CD4-positive, alpha-beta T cell (primary cell): ENCODE measurements at places on chromosomes 4 and X.
A peak's percentile ranks its signal among the peaks of the same experiment; 100 is the strongest.

DNA sequence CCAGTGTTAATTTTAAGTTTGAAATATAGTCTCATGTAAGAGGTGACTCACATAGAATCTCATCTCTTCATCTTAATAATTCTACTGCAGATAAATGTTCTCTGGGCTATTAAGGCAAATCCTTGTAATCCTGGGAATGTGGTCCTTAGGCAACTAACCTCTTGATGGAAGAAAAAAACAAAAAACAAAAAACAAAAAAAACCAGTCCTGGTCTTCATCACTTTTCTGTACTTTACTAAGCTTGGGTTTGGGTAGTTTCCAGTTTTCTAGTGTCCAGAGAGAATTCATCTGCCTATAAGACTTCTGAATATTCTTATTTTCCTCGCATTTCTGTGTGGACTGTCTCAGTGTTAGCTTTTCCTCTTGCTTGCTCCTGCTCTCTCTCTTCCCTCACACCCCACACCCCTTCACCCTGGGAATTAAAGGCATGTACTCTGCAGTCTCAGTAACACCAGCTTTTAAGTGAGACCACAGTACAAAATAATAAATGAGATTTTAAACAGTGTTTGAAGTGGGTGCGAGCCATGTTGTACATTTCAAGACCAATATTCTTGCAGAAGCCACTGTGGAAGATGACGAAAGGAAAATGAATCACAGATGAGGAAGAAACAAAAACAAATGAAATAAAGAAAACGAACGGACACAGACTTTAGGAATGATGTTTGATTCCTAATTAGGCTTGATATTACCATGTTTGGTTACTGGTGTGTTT is 51.7 kb downstream of the HAND2 start:
- DNase-seq: no peak

DNA sequence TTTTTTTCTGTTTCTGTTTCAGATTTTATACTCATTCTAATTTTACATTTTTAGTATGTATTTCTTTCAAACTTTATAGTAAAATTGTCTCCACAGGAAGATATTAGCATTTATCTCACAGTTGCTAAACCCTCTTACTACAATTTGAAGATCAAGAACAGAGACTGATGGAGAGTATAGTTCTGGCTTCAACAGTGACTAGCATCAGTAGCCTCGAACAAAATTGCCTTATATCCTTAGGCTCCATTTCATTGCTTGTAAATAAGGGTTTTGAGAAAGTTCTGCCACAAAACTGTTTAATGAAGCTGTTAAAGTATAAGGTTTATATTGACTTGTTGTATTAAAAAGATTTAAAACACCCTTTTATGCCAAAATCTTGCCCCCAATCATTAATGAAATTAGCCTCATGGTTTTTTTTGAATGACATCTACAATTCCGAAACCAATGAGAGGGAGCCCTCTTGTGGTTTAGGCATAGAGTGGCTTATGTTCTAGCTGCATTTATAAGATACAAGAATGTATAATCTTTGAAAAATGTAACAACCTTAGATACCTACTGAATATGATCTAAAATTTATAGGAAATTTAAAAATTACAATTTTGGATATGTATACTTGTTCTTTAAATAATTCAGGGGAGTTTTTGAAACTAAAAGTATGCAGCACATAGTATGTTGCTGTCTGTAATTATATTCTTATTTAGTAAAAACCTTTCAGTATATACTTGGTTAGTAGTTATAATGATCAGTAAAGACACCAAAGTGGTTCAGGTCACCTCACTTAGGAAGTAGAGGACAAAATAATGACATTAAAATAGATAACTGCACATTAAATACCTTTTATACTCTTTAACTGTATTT is 109.8 kb upstream of the HPGD start:
- no peak for DNase-seq

- DNase-seq: no peak
Observed at GRCh38 chr4:33054656-33055196, 2334.6 kb downstream of the PCDH7 start.

- no peak for DNase-seq
Observed at GRCh38 chr4:123821861-123822260, 425.3 kb downstream of the SPRY1 start.

DNA sequence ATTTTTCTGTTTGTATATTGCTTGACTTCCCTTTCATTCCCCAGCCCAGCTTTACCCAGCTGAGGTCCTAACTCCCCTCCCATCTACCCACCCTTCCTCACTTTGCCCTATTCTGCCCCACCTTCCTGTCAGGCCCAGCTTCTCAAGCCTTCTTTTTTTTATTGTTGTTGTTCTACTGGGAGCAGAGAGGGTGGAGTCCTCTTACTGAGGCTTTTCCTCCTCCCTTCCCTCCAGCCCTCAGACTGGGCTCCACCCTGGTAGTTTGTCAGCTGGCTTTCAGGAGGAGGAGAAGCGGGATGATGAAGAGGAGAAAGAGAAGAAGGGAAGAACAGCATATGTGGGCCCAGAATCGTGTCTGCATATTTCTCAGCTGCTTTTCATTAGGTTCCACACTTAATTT is 3.2 kb upstream of the KLF8 start:
- DNase-seq: no peak

DNA sequence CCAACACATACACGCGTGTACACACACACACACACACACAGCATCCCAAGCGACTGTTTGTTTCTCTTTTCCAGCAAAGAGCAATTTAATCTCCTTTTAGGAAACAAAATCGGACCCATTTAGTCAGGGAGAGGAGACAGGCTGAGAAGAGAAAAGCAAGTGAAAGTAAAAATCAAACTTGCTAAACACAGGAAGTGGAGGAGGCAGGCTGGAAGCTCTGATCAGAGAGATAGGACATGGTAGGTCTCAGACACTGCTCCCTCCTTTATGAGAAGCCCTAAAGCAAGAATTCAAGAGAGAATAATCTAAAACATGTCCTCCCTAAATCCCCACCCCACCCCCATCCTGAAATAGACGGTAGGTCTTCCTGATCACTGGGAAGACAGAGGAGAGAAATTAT is 62.3 kb downstream of the GPC3 start:
- peak; percentile 39 for DNase-seq

GRCh38 chr4:8205749-8206611 is 6.9 kb downstream of the SH3TC1 start:
- DNase-seq: no peak

GRCh38 chr4:167885071-167885470 is 207.3 kb upstream of the ANXA10 start:
- DNase-seq: no peak

- DNase-seq: no peak
Observed at GRCh38 chr4:187995322-187996207, at the start of gene ZFP42. TSS of gene ZFP42 (plus strand) at chr4:187995771. CDS start at chr4:188002808, 7,037 bp downstream.

- DNase-seq: no peak
Observed at GRCh38 chrX:104566681-104567501, 892 bp downstream of the IL1RAPL2 start.

DNA sequence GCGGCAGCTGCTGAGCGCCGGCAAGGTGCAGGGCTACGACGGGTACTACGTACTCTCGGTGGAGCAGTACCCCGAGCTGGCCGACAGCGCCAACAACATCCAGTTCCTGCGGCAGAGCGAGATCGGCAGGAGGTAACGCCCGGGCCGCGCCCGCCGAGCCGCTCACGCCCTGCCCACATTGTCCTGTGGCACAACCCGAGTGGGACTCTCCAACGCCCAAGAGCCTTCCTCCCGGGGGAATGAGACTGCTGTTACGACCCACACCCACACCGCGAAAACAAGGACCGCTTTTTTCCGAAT is 117.0 kb downstream of the DCTD start:
- no peak for DNase-seq

GRCh38 chr4:159352609-159353008 is 249.7 kb downstream of the RAPGEF2 start:
- DNase-seq: no peak

DNA sequence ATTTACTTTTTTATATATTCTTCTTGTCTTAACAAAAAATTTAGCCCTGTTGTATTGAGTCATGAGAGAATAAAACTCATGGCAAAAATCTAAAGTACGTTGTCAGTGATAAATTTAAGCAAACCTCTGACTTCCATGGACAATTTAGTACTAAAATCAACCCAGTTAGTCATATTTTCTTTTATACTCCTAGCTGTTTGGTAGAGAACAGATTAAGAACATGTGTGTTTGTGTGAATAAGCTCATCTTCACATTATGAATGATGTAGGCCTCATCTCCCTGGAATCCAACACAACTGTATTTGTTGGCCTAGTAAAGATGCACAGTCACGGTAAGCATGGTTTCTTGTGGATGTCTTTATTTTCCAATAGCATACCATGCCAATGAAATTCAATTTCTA is 40.8 kb upstream of the FAM47B start:
- DNase-seq: no peak

GRCh38 chr4:102339018-102339417 is 6.3 kb downstream of the SLC39A8 start:
- DNase-seq: no peak

DNA sequence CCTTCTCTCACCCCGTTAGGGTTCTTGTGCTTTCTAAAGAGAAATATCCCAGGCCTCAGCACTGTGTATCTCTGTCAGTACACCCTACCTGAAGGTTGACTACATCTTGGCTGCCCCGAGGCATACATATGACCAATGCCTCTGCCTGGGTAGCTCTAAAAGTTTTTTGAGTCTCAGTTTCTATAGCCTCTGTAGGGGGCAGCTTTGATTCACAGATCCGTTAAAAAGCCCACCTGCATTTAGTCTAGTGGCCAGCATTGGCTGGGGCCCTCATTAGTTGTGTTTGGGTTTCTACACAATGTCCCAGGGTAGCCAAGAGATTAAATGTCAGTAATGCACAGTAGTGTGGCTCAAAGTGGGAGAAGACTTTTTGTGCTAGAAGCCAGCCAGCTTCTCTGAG is 151.1 kb downstream of the CFAP299 start:
- DNase-seq: no peak

DNA sequence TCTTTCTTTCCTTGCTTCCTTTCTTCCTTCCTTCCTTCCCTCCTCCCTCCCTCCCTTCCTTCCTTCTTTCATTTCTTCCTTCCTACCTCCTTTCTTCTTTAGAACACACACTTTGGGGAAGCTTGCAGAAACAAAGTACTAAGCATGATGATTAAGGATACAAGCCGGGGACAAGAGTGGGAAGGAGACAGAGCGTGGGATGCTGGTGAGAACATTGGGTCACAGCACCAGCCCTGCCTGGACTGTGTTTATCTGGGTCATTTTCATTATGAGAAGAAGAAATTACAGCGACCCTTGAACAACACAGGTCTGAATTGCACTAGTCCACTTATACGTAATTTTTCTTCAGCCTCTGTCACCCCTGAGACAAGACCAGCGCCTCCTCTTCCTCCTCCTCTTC is 169.3 kb upstream of the TBL1X start:
- DNase-seq: no peak

DNA sequence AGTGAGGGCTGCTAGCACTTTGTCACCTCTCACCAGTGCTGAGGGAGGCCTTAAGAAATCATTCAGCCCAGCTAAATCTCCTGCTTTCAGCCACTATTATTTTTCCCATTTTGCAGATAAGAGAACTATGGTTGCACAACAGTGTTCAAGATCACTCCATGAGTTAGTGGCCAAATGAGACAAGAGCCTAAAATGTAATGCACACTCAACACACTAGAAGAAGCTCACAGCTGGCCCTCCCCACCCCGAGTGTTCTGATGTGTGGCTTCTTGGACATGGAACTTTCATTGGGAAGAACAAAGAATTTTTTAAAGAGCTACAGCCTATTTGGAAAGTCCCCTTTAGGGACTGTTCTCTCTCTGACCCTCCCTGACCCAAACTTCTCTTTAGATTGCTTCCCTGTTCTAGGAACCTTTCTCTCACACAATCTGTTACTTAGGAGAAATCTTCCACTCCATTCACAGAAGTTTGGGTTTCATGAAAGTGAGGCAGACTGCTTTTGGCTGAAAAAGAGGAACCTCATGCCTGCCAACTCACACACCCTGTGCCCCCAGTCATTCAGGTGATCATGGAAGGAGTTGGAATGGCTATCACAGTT is 44.0 kb upstream of the CT47C1 start:
- no peak for DNase-seq

- DNase-seq: no peak
Observed at GRCh38 chr4:183906739-183907651, 1.9 kb downstream of the STOX2 start.

DNA sequence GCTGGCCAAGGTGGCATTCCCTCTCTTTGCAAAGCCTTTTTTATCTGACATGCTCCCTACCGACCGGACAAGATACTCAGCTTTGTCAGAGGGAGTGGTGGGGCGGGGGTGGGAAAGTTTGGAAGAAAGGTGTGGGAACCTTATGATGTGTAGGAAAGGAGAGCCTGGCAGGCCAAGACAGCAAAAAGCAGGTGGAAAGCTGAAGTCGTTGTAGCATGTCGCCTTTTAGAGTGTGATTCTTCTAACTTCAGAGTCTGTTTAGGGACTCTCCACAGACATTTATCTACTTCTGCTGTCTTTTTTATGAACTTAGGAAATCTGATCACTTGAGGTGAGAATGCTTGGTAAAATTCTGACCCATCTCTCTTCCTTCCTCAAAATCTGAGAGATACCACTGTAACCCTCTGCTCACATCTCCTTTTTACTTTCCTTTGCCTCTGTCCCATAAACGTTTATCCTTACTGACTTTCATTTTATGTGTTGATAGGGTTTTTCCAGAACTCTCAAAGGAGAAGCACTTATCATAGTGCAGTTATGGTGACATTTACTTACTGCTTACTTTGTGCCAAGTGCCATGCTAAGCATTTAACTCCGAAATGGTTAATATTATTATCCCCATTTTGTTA is 8.2 kb upstream of the RUFY3 start:
- DNase-seq: no peak

GRCh38 chr4:54614149-54614548 is 43.6 kb upstream of the KIT start:
- DNase-seq: no peak

DNA sequence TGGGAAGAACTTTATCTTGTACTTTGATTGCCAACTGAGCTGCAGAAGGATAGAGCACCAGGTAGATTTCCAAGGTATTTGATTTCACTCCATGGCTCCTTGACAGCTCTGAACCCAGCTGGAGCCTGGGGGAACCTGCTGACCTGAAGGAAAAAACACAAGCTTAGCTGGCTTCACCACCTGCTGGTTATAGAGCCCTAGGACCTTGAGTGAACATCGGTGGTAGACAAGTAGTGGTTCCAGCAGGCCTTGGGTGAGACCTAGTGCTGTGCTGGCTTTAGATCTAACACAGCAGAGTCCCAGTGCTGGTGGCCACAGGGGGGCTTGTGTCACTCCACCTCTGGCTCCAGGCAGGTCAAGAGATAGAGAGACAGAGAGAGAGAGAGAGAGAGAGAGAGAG is 1102.6 kb downstream of the ADGRL3 start:
- DNase-seq: no peak

DNA sequence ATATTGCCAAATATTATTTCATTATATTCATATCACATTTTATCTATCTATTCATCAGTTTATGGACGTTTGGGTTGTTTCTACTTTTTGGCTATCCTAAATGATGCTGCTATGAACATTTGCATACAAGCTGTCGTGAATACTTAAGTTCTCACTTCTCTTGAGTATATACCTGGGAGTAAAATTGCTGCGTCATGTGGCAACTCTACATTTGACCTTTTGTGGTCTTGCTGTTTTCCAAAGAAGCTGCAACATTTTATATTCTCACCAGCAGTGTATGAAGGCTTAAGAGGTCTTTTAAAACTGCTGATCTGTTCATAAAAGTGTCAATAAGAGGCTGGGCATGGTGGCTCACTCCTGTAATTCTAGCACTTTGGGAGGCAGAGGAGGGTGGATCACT is 5.8 kb downstream of the PYURF start:
- DNase-seq: no peak

- DNase-seq: peak; percentile 53
Observed at GRCh38 chrX:129932016-129932820, 26.3 kb downstream of the UTP14A start.
